ENCODE measurements at places on chromosomes 7 and 10.

DNA sequence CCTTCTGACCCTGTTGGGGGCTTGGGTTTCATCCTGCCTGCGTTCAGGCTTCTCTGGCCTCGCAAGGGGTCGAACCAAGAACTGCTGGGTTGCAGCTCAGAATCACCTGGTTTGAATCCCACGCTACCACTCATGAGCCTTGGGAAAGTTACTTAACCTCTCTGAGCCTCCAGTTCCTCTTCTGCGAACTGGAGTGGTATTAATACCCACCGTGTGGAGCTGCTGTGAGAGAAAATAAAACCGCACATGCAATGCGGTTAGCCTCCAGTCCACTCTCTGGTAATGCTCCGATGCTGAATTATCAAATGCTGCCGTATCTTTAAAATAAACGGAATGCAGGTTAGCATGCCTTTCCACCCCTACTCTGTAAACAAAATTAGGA, 171.9 kb downstream of the ARHGAP12 start:
- no peak for DNase-seq

GRCh38 chr10:85548034-85548433, 818.6 kb downstream of the GRID1 start:
- peak; percentile 4 for DNase-seq

GRCh38 chr7:6232116-6232515, 40.3 kb downstream of the CYTH3 start:
- DNase-seq, result no peak

- no peak for DNase-seq
These were observed 196.7 kb downstream of the VTI1A start for GRCh38 chr10:112643600-112644264.

- DNase-seq, result no peak
These were observed 64.7 kb downstream of the LRGUK start for GRCh38 chr7:134191876-134192275.

DNA sequence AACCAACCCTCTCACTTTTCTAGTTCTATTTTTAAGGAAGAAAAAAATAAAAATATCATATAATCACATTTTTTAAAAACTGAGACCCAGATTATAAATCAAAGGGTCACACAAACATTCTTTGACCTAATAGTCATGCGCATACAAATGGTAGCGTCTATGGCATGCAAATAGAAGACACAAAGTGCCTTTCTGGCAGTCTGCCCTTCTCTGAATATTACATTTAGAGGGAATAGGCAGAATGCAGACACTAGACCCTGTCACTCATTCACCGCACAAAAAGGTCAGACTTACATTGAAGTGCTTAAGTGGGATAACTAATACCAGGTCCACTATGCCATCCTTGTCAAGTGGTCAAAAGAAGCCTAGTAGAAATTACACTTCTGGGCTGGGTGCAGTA, 26.5 kb upstream of the FHIP2A start:
- DNase-seq, result no peak

DNA sequence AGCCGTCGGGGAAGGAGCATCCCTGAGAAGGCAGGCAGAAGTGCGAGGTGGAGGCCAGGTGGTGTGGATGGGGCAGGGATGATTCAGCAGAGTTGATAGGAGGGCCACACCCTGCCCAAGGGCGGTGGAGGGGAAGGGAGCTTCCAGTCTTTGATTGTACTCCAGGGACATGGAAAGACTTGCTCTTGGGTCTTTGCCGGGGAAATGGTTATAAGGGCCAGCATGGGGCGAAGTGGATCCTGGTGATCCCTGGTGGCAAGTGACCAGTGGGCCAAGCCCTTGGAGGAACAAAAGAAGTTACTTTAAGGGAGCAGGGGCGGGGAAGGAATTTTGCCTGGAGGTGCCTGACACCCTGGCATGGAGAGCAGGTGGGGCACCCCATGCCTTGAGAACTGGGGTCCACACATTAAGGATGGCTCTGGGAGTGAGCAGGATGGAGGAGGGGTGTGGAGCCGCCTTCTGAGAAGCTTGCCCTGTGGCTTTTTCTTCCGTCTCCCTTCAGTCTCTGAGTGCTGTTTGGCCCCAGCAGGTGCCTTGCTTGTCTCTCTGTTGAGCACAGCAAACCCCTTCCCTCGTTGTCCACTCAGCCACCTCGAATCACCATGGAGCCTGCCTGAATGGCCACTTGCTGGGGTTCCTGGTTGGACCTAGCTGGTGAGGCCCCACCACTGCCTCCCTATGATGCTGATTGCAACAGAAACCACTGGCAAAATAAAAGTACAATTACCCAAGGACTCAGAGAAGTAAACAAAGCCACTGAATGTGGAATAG, 83.9 kb downstream of the RAMP3 start:
- no peak for DNase-seq

DNA sequence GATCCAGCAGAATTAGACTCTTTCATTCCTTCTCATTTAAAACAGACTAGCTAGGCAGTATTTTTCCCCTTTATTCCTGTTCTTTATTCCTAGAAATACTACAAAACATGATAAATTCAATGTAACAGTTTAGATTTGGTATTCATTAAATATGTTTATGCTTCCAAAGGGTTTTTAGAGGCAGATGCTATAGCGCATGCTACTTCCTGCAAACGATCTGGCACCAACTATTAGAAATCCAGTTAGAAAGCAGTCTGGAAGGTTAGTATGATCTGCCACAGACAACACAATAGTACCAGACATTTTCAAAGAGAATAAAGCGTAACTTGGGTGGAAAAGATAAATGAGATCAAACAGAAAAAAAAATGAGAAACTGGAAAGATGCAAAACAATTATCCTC, 63.5 kb upstream of the PTN start:
- no peak for DNase-seq

- no peak for DNase-seq
These were observed 89.4 kb downstream of the C10orf90 start for GRCh38 chr10:126580873-126581647.

GRCh38 chr10:57249615-57250281, 888.7 kb upstream of the ZWINT start:
- DNase-seq, result no peak

Measured in cerebellum (tissue), 4 donors.